ENCODE measurements at places on chromosomes 1 and 21.
A peak's percentile ranks its signal among the peaks of the same experiment; 100 is the strongest.

DNA sequence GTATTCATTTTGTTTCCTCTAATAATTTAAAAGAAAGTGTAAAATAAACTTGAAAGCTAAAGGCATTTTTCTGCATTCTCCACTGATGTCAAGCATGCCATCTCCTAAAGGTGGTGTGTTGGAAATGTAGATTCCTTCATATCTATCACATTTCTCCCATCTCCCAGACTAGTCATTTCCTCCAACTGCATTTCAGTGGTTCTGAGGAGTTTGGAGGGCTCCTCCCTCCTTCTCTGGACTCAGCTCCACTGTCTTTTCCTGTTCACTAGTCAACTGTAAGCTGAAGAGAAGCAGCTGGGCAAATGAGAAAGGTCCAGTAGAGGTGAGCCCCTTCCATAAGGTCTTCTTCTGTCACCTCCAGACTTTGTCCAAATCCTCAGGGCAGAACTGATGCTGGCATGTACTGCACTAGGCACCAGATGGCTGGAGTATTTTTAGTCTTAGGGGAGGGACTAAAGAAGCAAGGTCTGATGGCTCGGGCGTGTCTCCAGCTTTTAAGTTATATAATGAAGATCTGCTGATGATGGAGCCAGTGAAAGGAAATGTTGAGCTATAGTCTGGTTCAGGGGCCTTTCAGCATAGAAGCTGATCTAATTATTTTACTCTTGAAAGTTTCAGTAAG, 186.1 kb downstream of the NTNG1 start:
- no peak overlapping the region for H3K4me3 ChIP-seq
- no peak overlapping the region for H3K27ac ChIP-seq
- DNase-seq: no peak
- no peaks in the 10 kb centered on the region for H3K27me3 ChIP-seq
- H3K36me3 ChIP-seq: no peaks in the 10 kb centered on the region

GRCh38 chr1:47991673-47992072, 5.5 kb downstream of the TRABD2B start:
- no peak for DNase-seq
- no peaks in the 10 kb centered on the region for H3K36me3 ChIP-seq
- no peaks in the 10 kb centered on the region for H3K27me3 ChIP-seq
- no peak overlapping the region for H3K4me3 ChIP-seq
- peaks cover 6% of the 10 kb centered on the region for H3K4me1 ChIP-seq

DNA sequence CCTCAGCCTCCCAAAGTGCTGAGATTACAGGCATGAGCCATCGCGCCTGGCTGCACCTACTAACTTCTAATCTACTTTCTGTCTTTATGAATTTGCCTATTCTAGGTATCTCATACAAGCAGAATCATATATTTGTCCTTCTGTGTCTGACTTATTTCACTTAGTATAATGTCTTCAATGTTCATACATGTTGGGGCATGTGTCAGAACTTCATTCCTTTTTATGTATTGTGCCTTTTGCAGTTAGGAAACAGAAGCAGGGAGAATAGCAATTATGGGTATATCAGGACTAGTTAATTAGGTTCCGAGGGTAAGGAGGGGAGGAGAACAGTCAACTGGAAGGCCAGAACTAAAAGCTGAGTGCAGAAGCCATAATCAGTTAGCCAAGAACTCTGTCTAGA, 18.0 kb upstream of the NIBAN1 start:
- H3K4me3 ChIP-seq: no peak overlapping the region
- no peak for DNase-seq
- H3K4me1 ChIP-seq: no peaks in the 10 kb centered on the region
- H3K27ac ChIP-seq: no peak overlapping the region
- H3K27me3 ChIP-seq: no peaks in the 10 kb centered on the region

GRCh38 chr1:190491404-190491803, 13.7 kb upstream of the BRINP3 start:
- no peak overlapping the region for H3K4me3 ChIP-seq
- H3K4me1 ChIP-seq: no peaks in the 10 kb centered on the region
- H3K27me3 ChIP-seq: no peaks in the 10 kb centered on the region
- DNase-seq: no peak
- H3K27ac ChIP-seq: no peak overlapping the region
- no peaks in the 10 kb centered on the region for H3K36me3 ChIP-seq

DNA sequence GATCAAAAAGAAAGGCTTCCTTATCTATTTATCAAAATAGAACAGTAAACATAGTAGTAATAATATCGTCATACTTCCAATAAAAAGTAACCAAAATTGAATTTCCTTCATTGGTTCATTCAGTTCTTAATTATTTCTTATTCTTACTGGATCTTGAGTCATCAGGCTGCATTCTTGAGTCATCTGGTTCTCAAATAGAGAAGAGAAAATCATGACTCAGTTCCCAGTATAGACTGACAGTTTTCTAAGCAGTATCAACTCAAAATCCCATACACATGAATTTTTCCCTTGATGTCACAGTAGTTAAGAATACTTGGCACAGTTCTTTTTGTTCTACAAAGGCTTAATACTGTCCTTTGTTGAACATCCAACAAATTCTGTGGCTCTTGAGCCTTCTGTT, 626.9 kb upstream of the ADGRL4 start:
- no peaks in the 10 kb centered on the region for H3K27me3 ChIP-seq
- no peaks in the 10 kb centered on the region for H3K36me3 ChIP-seq
- no peaks in the 10 kb centered on the region for H3K4me1 ChIP-seq
- DNase-seq: peak; percentile 4
- no peak overlapping the region for H3K4me3 ChIP-seq
- H3K27ac ChIP-seq: no peak overlapping the region

GRCh38 chr1:71885171-71885570, 397.2 kb downstream of the NEGR1 start:
- H3K27me3 ChIP-seq: no peaks in the 10 kb centered on the region
- H3K4me3 ChIP-seq: no peak overlapping the region
- H3K4me1 ChIP-seq: no peaks in the 10 kb centered on the region
- H3K36me3 ChIP-seq: no peaks in the 10 kb centered on the region

DNA sequence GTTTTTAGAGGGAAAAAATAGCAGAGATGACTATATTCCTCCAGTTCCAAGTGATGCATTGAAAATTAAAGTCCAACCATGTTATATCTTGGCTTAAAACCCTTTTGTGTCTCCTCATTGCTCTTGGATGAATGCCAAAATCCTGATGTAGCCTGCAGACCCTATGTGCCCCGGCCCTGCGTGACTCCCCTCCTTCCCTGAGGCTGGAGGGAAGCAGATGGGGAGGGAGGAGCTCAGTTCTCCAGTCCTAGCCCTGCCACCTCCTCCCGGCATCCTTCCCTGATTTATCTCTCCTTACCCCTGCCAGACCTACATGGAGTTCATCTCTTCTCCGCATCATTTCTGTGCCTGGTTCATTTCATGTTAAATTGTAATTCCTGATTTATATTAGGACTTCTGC, 397.4 kb downstream of the PTPRU start:
- H3K36me3 ChIP-seq: no peaks in the 10 kb centered on the region
- H3K27me3 ChIP-seq: no peaks in the 10 kb centered on the region
- H3K4me1 ChIP-seq: no peaks in the 10 kb centered on the region
- no peak overlapping the region for H3K4me3 ChIP-seq

DNA sequence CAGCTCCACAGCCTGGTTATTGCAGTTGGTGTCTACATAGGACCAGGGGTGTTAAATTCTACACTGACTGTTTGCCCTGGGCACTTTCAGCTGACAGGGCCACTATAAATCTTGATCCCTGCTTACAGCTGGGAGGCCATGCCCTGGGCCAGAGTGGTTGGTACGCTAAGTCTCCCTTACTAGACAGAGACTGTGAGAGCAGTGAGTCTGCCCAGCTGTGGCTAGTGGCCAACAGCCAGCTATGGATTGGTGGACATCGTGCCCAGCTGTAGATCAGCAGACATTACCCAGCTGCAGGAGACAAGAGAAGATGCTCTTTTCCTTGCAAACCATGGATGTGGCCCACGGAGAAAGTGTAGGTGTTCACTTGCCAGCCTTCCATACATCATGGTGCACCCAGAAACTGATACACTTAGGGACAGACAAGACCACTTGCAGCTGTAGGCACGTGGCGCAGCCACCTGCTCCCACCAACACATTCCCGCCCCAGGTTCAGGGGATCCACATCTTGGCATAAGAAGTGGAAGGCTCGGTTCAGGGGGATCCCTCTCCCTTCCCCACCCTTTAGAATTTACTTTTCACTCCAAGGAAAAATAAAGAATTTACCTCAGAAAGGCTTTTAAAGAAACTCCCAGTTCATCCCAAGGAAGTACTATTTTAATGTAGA, 16.4 kb upstream of the PAX7 start:
- no peak overlapping the region for H3K27ac ChIP-seq
- DNase-seq: no peak
- H3K36me3 ChIP-seq: no peaks in the 10 kb centered on the region
- no peak overlapping the region for H3K4me3 ChIP-seq
- H3K27me3 ChIP-seq: no peaks in the 10 kb centered on the region
- no peaks in the 10 kb centered on the region for H3K4me1 ChIP-seq

DNA sequence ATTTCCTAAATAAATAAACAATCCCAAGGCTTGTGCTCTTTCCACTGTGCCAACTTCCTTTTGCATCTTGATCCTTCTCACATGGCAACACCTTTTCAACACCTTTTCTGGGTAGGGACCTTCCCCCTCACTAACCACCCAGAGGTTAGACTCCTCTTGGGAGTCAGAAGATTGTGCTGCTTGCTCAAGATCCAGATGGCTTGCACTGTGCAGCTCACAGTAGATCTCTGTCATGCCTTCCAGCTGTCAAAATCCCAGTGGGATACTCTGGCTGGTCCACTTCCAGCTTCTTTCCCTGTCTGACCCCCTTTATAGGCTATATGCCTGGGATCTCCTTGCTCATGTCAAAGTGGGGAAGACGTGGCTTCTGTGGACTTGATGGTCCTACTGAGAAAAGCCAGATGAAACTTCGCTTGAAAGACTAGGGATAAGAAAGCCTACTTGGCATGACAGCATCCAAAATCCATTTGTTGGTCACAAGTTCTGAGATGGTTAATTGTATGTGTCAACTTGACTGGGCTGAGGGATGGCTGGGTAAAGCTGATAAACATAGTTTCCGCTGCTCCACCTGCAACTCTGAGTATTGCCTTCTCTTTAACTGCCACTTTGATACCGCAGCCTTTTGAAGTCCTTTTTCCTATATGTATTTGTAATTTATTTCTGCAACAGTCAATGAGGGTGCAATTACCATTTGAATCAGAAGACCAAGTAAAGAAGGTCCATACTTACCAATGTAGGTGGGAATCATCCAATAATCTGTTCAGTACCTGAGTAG, 74.5 kb downstream of the S1PR1 start:
- peaks cover 4% of the 10 kb centered on the region for H3K4me1 ChIP-seq
- H3K4me3 ChIP-seq: no peak overlapping the region
- H3K27me3 ChIP-seq: no peaks in the 10 kb centered on the region
- no peak overlapping the region for H3K27ac ChIP-seq

GRCh38 chr1:169072945-169073725, 33.4 kb upstream of the ATP1B1 start:
- no peak overlapping the region for H3K27ac ChIP-seq
- H3K36me3 ChIP-seq: no peaks in the 10 kb centered on the region
- no peak overlapping the region for H3K4me3 ChIP-seq

DNA sequence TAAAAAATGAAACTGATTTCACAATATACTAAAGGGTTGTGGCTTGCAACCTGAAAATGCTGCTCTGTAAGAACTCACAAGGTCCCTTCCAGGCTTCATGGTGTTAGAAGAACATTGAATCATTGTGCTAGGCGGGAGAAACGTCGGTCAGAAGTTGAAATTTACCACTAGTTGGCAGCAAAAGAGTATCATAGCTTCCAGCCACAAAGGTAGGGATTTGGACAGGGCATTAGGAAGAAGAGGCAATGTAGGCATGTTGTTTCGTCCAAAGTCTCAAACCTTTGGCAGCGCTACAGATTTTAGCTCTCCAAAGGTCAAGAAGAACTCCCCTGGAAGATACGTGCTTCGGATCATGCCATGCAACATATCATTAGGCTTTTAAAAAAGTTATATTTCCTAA, 62.5 kb upstream of the ZP4 start:
- no peak overlapping the region for H3K27ac ChIP-seq
- peak; percentile 62 for DNase-seq
- H3K36me3 ChIP-seq: no peaks in the 10 kb centered on the region
- no peaks in the 10 kb centered on the region for H3K4me1 ChIP-seq
- no peaks in the 10 kb centered on the region for H3K27me3 ChIP-seq

DNA sequence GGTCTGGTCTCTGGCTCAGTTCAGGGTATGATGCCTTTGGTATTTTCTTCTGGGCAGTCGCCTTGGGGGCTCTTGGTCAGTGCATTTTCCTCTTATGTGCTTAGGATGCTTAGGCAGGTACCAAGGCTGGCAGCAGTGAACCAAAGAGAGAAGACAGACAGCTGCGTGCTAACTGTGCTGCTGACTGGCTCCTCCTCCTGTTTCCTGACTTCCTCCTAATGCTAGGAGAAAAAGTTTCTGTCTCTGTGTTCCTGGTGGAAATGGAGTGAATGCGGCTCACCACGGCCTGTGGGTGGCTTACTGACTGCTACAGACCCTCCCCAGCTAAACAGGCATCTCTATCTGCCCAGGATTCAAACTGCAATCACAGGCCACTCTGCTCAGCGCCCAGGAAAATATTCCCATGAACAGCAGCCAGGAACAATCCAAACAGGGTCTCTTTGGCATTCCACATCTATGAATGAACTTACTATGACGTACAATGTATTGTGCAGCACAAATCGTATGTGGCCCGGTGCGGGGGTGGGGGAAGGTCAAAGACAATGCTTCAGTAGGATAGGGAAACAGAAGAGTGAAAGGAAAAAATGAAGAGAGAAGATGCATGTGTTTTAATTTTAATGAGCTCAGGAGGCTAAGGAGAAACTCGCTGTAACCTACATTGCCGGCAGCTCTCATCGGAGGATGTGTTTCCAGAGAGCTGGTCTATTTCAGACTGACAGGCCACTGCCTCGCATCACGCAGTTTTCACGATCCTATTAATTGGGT, 2.8 kb downstream of the ABCG1 start:
- no peak overlapping the region for H3K4me3 ChIP-seq
- no peak for DNase-seq
- H3K36me3 ChIP-seq: no peaks in the 10 kb centered on the region
- H3K27me3 ChIP-seq: no peaks in the 10 kb centered on the region

- H3K27ac ChIP-seq: no peak overlapping the region
- DNase-seq: peak; percentile 74
- no peaks in the 10 kb centered on the region for H3K4me1 ChIP-seq
- no peaks in the 10 kb centered on the region for H3K36me3 ChIP-seq
Measured at GRCh38 chr1:108556066-108556465, 3.8 kb upstream of the EEIG2 start.

DNA sequence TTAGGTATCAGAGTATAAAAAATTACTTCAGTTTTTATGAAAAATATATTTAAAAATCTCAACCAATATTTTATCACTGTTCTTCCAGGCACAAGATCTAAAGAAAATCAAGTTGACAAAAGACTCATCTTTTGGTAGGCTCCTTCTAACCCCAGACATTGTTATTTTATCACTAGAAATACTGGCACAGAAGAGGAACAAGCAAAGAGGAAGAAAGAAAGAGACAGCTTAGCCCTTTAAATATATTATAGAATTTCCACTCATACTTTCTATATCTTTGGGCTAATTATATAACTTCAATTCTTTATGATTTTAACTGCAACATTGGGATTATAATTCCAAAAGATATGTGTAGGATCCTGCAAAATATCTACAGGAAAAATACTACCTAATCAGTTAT, 32.4 kb downstream of the SPTA1 start:
- no peak overlapping the region for H3K4me3 ChIP-seq
- no peak overlapping the region for H3K27ac ChIP-seq
- no peaks in the 10 kb centered on the region for H3K27me3 ChIP-seq

- no peaks in the 10 kb centered on the region for H3K4me1 ChIP-seq
- H3K27me3 ChIP-seq: peaks cover 13% of the 10 kb centered on the region
- H3K36me3 ChIP-seq: no peaks in the 10 kb centered on the region
- peak; percentile 64 for DNase-seq
Measured at GRCh38 chr1:228073857-228074545, 8.5 kb upstream of the ARF1 start.

- peak within 1 kb of the TSS; percentile 75 for H3K27ac ChIP-seq
- DNase-seq: peak; percentile 82
- H3K27me3 ChIP-seq: no peaks in the 10 kb centered on the region
- H3K4me1 ChIP-seq: no peaks in the 10 kb centered on the region
Measured at GRCh38 chr1:35807614-35808449, at the start of gene AGO4. AGO4 (plus strand) TSS chr1:35808016; CDS start chr1:35808417, 401 bp downstream.

All from mesendoderm (in vitro differentiated cells).